Iris pigment epithelial cell (primary cell): ENCODE measurements at places on chromosomes 7 and 10.

- no peak for DNase-seq
Observed at GRCh38 chr10:69285699-69286098, 7.4 kb downstream of the HK1 start.

GRCh38 chr7:131047651-131048304 lies 279.9 kb upstream of the MKLN1 start:
- DNase-seq: no peak

DNA sequence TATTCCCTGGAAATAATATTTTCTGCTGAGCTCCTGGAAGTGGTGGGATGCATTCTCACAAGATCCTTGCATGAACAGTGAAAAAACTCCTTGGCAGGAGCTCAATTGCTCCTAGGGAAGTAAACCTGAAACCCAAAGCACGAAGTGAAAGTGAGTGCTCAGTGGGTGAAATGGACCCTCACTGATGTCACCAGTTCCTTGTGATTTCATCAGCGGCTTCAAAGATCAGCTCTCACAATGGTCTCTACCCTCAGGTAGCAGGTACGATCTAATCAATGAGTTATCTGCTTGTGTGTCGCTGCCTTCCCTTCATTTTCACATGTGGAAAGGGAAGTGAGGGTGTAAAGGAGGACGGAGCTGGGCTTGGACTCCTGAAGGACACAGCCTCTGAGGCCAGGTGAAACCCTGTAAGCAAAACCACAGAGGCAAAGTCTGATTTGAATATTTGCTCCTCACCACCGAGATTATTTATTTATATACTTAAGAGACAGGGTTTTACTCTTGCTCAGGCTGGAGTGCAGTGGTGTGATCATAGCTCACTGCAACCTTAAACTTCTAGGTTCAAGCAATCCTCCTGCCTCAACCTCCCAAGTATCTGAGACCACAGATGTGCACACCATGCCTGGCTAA lies 255.4 kb upstream of the LYZL1 start:
- no peak for DNase-seq

DNA sequence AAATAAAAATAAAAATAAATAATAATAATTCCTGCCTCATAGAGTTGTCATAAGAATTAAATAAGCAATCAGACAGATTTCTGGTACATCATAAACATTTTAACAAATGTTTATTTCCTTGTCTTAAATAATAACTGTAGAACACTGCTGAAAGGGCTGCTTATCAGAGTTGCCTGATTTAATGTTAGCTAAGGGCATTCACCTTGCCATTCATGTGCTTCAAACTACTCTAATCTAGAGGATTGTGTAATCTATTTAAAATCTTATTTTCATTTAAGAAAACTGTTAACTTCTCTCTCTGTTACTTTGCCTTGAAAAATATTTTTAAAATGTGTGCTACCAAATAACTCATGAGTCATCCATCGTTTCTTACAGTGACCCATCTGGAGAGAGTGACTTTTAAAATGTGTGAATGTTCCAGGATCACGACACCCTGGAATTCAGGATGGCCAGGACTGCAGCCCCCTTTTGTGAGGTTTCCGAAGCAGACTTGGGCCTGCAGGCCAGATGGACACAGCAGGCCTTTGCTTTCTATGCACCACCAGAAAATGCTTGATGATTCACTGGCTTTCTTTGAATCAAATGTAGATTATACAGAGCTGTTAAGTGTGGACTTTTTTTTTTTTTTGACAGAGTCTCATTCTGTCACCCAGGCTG lies 109.1 kb upstream of the TNS3 start:
- DNase-seq: peak; percentile 62

GRCh38 chr10:69179089-69179742 lies 818 bp upstream of the SUPV3L1 start:
- peak; percentile 80 for DNase-seq

DNA sequence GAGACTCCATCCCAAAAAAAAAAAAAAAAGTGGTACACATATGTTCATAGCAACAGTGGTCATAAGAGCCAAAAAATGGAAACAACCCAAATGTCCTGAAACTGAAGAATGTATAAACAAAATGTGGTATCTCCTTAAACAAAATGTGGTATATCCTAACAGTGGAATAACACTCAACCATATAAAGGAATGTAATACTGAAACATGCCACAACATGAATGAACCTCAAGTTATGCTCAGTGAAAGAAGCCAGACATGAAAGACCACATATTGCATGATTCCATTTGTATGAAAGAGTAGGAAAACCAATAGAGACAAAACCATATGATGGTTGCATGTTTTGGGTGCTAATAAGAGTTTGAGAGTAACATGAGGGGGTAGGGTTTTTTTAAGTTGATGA lies 3.1 kb downstream of the GJC3 start:
- no peak for DNase-seq

- no peak for DNase-seq
Observed at GRCh38 chr7:2191016-2191415, 41.7 kb downstream of the MAD1L1 start.
